ENCODE measurements at places on chromosomes 4 and X.
A peak's percentile ranks its signal among the peaks of the same experiment; 100 is the strongest.

DNA sequence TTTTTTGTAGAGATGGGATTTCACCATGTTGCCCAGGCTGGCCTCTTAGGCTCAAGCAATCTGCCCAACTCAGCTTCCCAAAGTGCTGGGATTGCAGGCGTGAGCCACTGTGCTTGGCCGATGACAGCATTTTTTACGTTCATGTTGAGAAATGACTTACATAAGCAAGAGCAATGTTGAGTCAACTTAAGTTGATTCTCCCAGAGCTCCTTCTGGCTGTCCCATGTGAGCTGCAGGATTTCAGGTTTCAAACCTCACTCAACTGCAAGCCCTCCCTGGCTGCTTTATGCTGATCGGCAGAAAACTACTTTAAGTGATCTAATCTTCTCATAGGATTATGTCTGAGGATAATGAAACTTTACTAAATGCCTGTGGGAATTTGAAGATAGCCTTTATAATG, 86.8 kb downstream of the GC start:
- no peak for DNase-seq

DNA sequence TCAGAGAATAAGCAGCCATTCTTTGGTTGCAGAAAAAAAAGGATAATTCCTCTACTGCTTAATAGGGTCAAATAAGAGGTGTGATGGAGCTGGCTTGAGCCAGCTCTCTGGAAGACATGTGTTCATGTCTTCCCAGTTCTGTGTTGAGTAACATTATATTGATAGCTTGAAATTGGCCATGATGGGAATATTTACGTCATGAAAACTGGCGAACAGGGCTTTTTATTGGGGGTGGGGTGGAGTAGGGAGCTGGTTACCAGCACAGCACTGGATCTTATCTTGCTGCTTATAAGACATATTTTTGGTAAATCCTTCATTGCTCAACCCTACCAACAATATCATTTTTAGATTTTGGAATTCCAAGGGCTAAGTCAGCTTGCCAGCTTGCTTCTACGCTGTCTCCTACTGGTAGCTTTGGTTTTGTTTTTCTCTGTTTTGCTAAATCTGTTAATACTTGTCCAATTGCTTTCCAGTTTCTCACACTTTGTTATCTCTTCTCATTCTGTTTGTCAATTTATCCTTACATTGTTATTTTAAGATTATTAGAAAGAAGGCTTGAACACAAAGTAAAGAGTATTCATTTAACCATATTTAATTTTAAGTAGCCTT, 25.3 kb upstream of the GBA3 start:
- DNase-seq, result no peak

DNA sequence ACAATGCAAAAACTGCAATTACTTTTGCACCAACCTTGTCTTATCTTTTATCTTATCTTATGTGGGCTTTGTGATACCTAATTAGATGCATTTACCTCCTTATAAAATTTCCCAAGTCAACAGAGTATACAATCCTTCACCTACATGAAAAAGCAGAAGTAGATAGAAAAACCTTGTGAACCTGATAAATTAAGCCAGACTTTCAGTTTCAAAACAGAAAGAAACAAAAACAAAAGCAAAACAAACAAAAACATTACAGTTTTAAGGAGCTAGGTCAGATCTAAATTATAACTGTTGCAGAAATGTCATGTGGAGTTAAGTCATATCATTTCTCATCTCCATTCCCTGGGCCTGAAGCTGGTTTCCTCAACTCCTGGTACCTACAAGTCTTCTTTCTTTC, 24.9 kb upstream of the CXXC4 start:
- DNase-seq, result no peak

GRCh38 chrX:13090339-13091110, 46.1 kb upstream of the FAM9C start:
- no peak for DNase-seq

DNA sequence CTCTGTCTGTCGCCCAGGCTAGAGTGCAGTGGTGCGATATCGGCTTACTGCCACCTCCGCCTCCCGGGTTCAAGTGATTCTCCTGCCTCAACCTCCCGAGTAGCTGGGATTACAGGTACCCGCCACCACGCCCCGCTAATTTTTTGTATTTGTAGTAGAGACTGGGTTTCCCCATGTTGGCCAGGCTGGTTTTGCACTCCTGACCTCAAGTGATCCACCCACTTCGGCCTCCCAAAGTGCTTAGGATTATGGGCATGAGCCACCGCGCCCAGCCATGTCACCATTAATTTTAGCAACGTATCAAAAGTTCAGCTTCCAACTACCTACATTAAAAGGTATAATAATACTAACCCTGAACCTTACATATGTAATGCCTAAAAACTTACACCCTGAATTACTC, 940 bp upstream of the UTP3 start:
- no peak for DNase-seq

GRCh38 chrX:128928636-128929035, 594.7 kb downstream of the SMARCA1 start:
- DNase-seq, result no peak

DNA sequence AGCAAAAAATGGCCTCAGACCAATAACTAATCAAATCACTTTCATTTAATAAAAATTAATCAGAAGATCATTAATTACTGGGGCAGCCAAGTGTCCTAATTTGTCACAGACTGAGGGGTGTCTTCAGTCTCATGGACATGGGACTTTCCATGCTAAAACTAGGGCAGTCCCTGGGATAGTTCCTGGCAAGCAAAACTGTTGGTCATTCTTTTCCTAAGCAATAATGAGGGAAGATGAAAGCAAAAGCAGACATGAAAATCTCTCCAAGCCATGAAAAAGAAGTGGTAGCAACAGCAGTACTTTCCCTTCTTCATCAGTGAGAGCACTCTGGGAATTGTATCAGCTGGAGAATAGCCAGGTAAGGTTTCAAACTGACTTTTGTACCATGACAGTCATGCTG, 3.7 kb upstream of the ANTXR2 start:
- no peak for DNase-seq

- DNase-seq, result peak; percentile 41
These were observed 84.6 kb downstream of the RELL1 start for GRCh38 chr4:37601531-37601930.

GRCh38 chr4:8732092-8732491, 139.5 kb downstream of the CPZ start:
- DNase-seq, result no peak

All from right hindlimb (tissue), 1 donor.